Activated B cell treated with CpG ODN at 0.5 μM for 24 hours (primary cell): ENCODE measurements at places on chromosomes 11 and 22. TPM values are rescaled to one million over a fixed set of nuclear protein-coding genes. Genes with fewer than 3 reads are reported as not detected.

Gene PI4KA
- 101 and 114 TPM in 2 replicates for total RNA-seq

Gene SIPA1
- total RNA-seq, result 236 and 252 TPM in 2 replicates

Gene SOX10
- total RNA-seq, result not detected in 2 replicates

Gene FAM180B
- total RNA-seq, result 0.16 TPM in 1 of 2 replicates, not detected in the other

Gene PLAAT5
- total RNA-seq, result not detected in 2 replicates

Gene IGLL1
- not detected in 2 replicates for total RNA-seq

Gene POLR2F
- 47.8 and 67.3 TPM in 2 replicates for total RNA-seq

Gene OR2D2
- not detected in 2 replicates for total RNA-seq

Gene KDM4D
- total RNA-seq, result 0.67 and 0.93 TPM in 2 replicates

Gene DRG1
- total RNA-seq, result 68.5 and 71.1 TPM in 2 replicates

GRCh38 chr22:50714150-50714549 lies 23.9 kb upstream of the ACR start:
- no peaks in the 10 kb centered on the region for H3K4me1 ChIP-seq
- H3K27me3 ChIP-seq, result no peaks in the 10 kb centered on the region
- H3K4me3 ChIP-seq, result no peak overlapping the region
- DNase-seq, result no peak
- no peak overlapping the region for H3K27ac ChIP-seq
- H3K36me3 ChIP-seq, result no peaks in the 10 kb centered on the region

GRCh38 chr11:1200611-1201191 lies 22.2 kb upstream of the MUC5B start:
- H3K4me1 ChIP-seq, result no peaks in the 10 kb centered on the region
- DNase-seq, result no peak
- H3K36me3 ChIP-seq, result no peaks in the 10 kb centered on the region
- no peak overlapping the region for H3K4me3 ChIP-seq

GRCh38 chr11:95486979-95487378 lies 256.0 kb upstream of the SESN3 start:
- no peak overlapping the region for H3K4me3 ChIP-seq
- H3K36me3 ChIP-seq, result no peaks in the 10 kb centered on the region
- H3K27ac ChIP-seq, result peak overlapping the region; percentile 84
- peaks cover 14% of the 10 kb centered on the region for H3K4me1 ChIP-seq
- no peak for DNase-seq
- no peaks in the 10 kb centered on the region for H3K27me3 ChIP-seq

DNA sequence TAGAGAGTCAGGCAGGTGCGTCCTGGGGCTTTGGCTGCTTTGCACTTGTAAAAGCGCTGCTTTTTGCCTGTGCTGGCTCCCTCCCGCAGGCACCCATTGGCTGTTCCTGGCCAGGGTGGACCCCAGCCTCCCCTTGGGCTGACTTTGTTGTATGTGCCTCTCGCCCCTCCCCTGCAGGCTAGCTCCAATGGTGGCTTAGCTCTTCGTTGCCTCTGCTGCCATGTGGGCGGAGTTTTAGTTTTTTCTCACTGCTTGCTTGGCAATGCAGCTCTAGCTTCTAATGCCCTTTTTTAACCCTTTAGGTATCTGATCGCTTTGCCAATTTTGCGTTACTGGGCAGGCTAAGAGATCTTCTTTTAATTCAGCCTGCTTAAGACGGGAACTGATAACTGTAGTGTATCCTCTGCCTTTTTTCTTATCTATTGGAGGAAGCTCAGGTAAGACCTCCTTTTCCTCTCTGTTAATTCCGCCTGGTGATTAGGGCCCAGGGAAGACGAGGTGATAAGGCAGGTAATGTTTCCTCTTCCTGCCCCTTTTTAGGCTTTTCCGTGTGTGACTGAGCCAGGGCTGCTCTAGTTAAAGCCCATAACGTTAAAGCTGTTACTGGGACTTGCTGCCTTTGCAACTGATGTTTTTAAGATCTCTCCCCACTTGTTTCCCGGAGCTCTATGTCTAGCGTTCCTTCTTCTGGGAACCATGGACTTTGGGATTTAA lies 11.7 kb upstream of the GLYATL1 start:
- no peak for DNase-seq
- H3K27me3 ChIP-seq, result peaks cover 14% of the 10 kb centered on the region
- H3K36me3 ChIP-seq, result no peaks in the 10 kb centered on the region
- H3K4me3 ChIP-seq, result peak overlapping the region; percentile 53

- no peak for DNase-seq
- H3K27me3 ChIP-seq, result no peaks in the 10 kb centered on the region
- H3K27ac ChIP-seq, result no peak overlapping the region
- no peaks in the 10 kb centered on the region for H3K36me3 ChIP-seq
Measured at GRCh38 chr11:2002807-2003206, 5.2 kb upstream of the H19 start.

DNA sequence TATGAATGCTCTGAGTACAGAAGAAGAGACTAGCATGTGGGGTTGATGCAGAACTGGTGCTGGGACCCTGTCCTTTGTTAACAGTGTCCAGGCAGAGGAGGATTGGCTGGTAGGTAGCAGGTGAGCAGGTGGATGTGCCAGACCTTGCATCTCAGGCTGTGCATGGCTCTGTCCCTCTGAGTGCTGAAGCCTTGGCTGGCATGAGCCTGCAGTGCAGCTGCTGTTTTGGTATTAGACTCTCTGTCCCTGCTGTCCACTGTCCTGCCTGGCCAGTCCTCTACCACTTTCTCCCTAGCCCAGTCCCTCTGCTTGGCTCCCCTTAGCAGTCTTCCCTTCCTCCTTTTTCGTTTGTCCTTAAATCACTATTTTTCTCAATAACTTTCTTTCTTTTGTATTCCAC lies 213.6 kb upstream of the ZBED5 start:
- H3K36me3 ChIP-seq, result no peaks in the 10 kb centered on the region
- H3K27me3 ChIP-seq, result peaks cover 4% of the 10 kb centered on the region
- H3K4me1 ChIP-seq, result no peaks in the 10 kb centered on the region
- no peak for DNase-seq
- H3K4me3 ChIP-seq, result no peak overlapping the region
- H3K27ac ChIP-seq, result no peak overlapping the region

GRCh38 chr11:104476898-104477297 lies 313.0 kb upstream of the PDGFD start:
- no peaks in the 10 kb centered on the region for H3K36me3 ChIP-seq
- no peak overlapping the region for H3K4me3 ChIP-seq
- DNase-seq, result no peak

DNA sequence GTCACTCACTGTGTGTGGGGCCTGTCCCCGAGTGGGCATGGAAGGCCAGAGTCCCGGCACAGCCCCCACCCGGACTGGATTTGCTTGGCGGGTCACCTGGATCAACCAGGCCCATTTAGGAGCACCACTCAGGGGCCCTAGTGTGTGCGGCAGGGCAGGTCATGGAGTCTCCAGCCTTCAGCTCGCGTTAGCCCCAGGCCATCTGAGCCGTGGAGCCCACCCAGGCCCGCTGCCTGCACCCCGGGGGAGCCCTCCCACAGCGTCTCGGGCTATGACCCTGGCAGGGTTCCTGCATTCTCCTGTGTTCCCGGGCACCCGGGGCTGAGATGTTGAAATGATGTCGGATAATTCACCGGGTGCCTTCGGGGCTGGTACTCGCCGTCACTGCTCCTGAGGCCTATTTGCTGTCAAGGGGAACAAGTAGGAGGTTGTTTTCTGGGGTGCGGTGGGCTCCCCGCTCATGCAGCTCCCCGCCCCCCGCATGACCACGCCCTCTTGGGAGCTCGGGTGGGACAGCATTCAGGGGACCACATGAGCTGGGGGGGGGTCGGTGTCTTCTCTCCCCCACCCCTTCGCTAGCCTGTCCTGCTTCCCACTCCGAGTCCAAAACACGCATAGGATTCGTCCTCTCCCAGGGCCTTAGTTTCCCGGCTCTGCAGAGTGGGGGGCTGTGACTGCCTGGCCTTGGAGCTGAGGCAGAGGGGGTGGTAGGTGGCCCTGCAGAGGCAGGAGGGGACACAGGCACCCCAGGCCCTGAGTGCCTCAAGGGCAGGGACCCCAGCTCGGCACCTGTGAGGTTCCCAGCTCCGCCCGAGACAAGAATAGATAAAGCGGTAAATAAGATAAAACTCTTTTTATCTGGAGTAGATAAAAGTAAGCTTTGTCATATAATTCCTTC lies 77.2 kb downstream of the KCNQ1 start:
- H3K27ac ChIP-seq, result no peak overlapping the region
- H3K36me3 ChIP-seq, result no peaks in the 10 kb centered on the region
- no peaks in the 10 kb centered on the region for H3K27me3 ChIP-seq

- no peak overlapping the region for H3K4me3 ChIP-seq
- H3K27me3 ChIP-seq, result no peaks in the 10 kb centered on the region
- H3K36me3 ChIP-seq, result no peaks in the 10 kb centered on the region
- no peak for DNase-seq
- H3K27ac ChIP-seq, result no peak overlapping the region
Measured at GRCh38 chr11:92888696-92889095, 80.8 kb upstream of the MTNR1B start.

- no peaks in the 10 kb centered on the region for H3K36me3 ChIP-seq
- H3K4me3 ChIP-seq, result peak overlapping the region; percentile 77
Measured at GRCh38 chr22:42661985-42662831, 13.0 kb upstream of the CYB5R3 start.

DNA sequence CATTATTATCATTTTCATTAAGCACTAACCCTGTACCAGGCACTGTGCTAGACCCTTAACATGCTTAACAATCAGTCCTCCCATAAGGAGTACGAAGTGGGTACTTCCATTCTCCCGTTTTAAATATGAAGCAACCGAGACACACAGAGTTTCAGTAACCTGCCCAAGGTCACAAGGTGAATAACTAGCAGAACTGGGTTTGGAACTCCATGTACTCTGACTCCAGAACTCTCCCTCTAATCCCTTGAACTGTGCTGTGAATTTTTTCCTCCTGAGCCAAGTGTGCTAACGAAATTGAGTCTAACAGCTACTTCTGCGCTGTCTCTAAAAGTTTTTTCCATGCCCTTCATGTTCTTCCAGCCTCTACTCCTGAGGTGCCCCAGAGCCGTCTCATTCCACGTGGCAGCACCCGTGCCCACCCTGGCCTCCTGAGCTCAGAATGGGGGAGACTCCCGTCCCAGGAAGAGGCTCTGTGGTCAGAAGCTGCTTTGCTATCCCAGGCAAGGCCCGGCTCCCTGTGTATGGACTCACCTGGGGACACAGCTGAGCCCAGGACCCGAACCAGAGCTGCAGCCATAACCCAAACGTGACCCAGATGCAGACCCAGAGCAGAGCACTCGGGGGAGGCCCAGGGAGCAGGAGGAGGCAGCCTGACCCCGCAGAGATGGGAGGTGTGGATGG lies 8.6 kb upstream of the TRIM29 start:
- no peaks in the 10 kb centered on the region for H3K4me1 ChIP-seq
- no peak overlapping the region for H3K27ac ChIP-seq
- H3K27me3 ChIP-seq, result peaks cover 29% of the 10 kb centered on the region
- H3K36me3 ChIP-seq, result no peaks in the 10 kb centered on the region
- no peak overlapping the region for H3K4me3 ChIP-seq

GRCh38 chr22:39148727-39149535 lies 3.5 kb downstream of the CBX7 start:
- peaks cover 21% of the 10 kb centered on the region for H3K36me3 ChIP-seq
- peak overlapping the region; percentile 87 for H3K27ac ChIP-seq
- peak; percentile 50 for DNase-seq
- peak overlapping the region; percentile 19 for H3K4me3 ChIP-seq
- H3K27me3 ChIP-seq, result peaks cover 6% of the 10 kb centered on the region

- H3K27ac ChIP-seq, result no peak overlapping the region
- peaks cover 43% of the 10 kb centered on the region for H3K4me1 ChIP-seq
- H3K27me3 ChIP-seq, result no peaks in the 10 kb centered on the region
- H3K36me3 ChIP-seq, result peaks cover 15% of the 10 kb centered on the region
- no peak for DNase-seq
Measured at GRCh38 chr11:96288915-96289314, 54.1 kb downstream of the MAML2 start.

- peak overlapping the region; percentile 79 for H3K27ac ChIP-seq
- H3K4me1 ChIP-seq, result peaks cover 64% of the 10 kb centered on the region
- DNase-seq, result no peak
- no peak overlapping the region for H3K4me3 ChIP-seq
- H3K36me3 ChIP-seq, result no peaks in the 10 kb centered on the region
Measured at GRCh38 chr11:48006301-48006992, 26.1 kb downstream of the PTPRJ start.

DNA sequence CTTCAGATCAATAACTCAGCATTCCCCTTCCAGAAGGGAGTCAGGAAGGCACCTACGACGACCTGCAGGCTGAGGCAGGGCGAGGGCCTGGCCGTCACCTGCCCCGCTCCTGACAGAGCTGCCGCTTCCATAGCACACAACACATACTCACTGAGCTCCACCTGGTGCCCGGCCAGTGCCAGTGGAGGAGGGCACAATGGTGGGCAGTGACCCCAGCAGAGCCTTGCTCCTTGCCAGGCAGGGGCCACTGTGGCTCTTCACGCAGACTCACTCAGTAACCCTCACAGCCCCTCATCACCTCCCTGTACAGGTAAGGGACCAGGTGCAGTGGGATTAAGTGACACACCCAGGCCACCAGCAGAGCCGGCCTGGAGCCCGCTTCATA lies 24.6 kb downstream of the LRFN4 start:
- no peaks in the 10 kb centered on the region for H3K4me1 ChIP-seq
- no peak overlapping the region for H3K4me3 ChIP-seq
- no peak overlapping the region for H3K27ac ChIP-seq
- peaks cover 3% of the 10 kb centered on the region for H3K27me3 ChIP-seq
- DNase-seq, result no peak

GRCh38 chr22:44640618-44641155 lies 61.3 kb upstream of the PRR5 start:
- H3K36me3 ChIP-seq, result no peaks in the 10 kb centered on the region
- H3K27me3 ChIP-seq, result peaks cover 14% of the 10 kb centered on the region
- no peak overlapping the region for H3K4me3 ChIP-seq

DNA sequence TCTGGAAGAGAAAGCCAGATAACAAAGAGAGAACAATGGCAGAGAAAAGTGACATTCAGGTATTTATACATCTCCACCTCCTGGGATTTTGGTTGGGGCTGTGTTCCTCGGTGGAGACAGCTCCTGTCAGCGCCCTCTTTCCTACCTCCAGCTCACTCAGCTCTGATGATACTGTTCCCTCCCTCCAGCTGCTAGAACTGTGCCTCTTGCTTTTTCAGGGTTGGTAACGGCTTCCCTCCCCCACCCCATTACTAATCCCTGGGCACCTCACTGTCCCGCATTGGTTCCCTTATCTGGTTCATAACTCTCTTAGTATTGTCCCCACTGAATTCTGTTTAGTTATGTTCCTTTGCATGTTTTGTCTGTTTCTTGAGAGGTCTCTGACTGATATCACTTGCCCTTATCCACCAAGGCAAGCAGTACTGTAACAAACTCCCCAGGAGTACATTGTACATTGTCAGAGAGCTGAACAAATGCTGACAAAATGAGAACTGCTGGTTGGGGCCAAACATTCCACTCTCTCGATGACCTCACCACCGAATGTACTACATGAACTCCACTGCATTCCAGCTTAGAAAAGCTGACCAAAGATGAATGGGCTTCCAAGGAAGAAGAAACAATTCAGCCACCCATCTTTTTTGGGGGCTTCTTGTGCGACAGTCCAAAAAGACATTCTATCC lies 5.7 kb upstream of the FBXO3 start:
- H3K27me3 ChIP-seq, result peaks cover 35% of the 10 kb centered on the region
- peaks cover 11% of the 10 kb centered on the region for H3K4me1 ChIP-seq
- no peak overlapping the region for H3K4me3 ChIP-seq
- no peaks in the 10 kb centered on the region for H3K36me3 ChIP-seq
- no peak for DNase-seq

DNA sequence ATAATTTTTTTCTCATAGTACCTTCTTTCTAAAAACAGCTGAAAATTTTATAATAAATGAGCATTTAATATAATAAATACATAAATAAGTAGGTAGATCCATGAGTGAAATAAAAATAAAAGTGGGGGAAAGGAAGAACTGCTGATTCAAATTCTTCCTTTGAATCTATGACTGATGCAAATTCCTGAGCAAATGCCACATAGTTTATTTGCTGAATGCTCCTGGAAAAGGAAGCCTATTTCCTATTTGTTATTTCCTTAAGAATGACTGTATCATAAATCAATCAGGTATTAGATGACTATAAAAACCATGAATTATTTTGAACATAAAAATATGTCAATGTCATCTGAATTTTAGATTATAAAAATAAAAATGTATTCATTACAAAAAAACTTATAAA lies 16.6 kb downstream of the BTBD10 start:
- no peak overlapping the region for H3K27ac ChIP-seq
- no peaks in the 10 kb centered on the region for H3K27me3 ChIP-seq
- peaks cover 28% of the 10 kb centered on the region for H3K4me1 ChIP-seq
- H3K36me3 ChIP-seq, result peaks cover 16% of the 10 kb centered on the region
